ENCODE measurements at places on chromosomes 2 and 18.

DNA sequence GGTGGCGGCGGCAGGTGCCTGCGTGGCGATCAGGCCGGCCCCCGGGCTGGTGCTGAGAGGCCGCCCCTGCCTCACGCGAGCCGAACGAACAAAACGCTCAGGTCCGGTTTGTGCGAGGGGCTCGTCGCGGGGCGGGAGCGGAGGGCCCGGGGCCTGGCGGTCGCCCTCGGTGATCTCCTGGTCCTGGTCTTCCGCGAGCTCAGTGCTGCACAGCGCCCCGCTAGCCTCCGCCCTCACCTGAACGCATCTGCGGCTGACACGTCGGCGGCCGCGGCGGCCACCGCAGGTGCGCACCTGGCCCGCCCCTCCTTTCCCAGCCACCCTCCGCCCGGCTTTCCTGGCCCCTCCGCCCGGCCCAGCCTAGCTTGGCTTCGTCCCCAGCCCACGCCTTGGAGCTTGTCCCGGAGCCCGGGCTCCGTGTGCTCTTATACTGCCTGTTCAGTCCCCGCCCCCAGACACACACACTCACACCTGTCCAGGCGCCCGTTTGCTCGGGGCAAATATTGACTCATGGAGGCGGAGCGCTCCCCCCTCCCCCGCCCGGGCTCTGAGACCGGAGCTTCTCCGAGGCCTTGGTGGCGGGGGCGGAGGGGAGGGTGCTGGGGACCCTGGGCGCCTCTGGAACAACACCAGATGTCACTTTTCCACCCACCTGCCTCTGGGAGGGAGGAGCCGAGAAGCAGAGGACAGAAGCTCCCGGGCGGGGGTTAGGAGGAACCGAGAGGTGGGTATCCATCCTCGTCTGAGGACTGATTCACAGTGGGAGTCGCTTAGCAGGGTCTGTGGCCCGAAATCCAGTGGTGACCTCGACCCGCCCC, 8.6 kb upstream of the CRYBA2 start:
- peak; percentile 89 for DNase-seq

DNA sequence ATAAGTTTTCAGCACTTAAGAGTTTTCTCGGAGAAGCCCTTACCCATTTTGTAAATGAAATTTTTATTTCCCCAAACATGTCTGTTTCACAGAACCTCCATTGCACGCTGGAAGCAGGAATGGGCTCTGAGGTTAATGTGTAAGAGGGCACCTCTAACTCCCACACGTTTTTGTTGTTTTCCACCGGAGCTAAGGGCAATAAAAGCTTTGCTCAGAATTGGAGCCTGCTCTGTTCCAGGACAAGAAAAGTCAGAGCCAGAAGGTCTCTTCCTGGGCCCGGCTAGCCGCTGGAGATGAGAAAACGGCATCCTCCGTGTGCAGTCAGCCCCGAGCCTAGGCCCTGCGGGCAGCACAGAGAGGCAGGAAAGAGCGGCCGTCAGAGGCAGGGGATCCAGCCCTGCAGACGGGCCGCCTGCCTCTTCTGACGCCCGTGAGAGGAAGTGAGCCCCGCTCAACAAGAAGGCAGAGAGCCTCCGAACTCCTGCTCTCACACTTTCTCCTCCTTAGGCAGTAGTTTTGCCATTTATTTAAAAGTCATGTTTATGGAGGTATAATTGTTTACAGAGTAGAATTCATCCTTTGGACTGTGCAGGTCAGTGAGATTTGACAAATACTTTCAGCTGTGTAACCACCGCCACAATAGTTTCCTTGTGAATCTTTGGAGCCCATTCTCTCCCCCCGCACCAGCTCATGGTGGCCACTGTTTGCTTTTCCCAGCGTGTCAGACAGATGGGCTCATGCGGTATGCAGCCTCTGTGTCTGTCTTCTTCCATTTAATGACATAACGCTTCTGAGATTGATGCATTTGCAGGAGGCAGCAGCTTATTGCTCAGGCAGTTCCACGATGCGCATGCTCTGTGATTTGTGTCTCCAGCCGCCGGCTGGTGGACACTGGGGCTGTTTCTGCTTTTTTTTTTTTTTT, 117.3 kb downstream of the GALR1 start:
- DNase-seq, result no peak

DNA sequence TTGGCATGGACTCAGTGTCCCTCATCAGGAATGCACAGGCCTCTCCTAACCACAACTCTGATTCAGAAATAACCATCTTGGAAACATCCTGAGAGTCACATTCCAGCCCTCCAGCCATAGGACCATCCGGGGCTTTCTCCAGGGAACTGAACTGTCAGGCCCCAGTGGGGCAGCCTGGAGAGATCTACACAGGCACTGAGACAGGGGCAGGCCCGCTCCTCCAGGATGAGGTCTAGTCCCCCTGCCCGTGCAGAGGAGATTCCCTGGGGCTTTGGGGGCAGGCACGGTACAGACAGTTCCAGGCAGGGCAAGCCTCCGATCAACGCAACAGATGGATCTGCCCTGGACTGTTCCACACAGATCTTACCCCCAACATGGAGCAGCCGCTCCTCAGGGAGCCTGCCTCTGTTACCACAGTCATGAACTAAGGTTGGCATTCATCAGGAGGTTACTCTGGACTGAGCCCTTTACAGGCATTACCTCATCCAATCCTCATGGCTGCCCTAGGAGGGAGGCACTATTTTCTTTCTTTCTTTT, 12.0 kb downstream of the KCNK3 start:
- DNase-seq, result no peak

DNA sequence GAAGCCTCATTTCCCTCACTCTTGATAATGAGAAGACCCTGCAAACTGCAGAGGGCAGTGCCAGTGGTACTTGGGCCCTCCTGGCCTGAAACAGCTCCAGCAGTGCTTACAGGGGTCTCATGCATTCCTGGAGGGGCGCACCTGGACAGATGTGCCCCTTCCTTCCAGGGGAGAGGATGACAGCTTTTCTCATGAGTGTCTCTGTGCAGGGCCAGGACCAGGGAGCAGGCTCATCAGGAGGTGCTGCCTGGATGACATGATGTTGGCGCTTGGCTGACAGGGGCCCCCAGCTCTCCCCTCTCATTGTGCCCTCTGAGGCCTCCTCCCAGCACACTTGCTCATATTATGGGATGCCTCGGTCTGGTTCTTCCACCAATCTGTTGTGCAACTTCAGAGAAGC, 95.1 kb upstream of the MYCN start:
- no peak for DNase-seq

- peak; percentile 93 for DNase-seq
These were observed 4.4 kb upstream of the ZEB2 start for GRCh38 chr2:144524118-144525009.

GRCh38 chr2:40658941-40659340, 207.1 kb upstream of the SLC8A1 start:
- DNase-seq, result peak; percentile 77

GRCh38 chr18:75223687-75224347, 13.2 kb downstream of the TSHZ1 start:
- DNase-seq, result no peak
